ACHN (cell line): ENCODE measurements at places on chromosomes 1 and 21.

DNA sequence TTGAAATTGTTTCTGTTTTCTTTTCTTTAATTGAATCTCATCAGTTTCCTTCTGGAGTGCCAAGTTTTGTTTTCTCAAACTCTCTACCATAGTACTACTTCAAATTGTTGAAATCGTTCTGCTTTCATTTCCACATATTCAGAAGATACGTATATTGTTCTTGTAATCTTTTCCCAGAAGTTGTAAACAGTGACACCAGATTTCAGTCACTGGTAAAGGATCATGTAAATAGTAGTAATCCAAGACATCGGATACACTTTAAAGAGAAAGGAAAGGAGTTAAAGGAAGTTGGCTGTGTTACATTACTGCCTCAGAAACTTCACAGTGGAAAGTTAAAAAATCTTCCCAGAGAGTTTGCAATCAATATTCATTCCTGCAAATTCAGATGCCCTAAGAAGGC lies 67.5 kb downstream of the RGL1 start:
- DNase-seq, result no peak

GRCh38 chr1:86085741-86086409 lies 70.7 kb downstream of the COL24A1 start:
- DNase-seq, result no peak

DNA sequence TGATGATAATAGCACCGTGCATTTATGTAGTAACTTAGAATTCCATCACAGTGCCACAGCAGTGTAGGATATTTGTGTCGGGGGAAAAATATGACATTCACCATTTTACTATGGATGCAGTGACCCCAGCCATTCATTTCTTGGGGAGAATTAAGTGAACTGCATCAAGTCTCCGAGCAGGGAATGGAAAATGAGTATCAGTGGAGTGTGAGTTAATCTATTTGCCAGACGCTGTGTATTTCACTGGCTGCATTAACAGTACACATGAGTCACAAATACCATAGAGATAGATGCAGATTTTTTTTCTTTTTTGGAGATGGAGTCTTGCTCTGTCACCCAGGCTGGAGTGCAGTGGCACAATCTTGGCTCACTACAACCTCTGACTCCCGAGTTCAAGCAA lies 33.8 kb upstream of the SLC45A1 start:
- no peak for DNase-seq

- peak; percentile 33 for DNase-seq
Measured at GRCh38 chr1:21490774-21491487, 18.3 kb upstream of the ALPL start.

DNA sequence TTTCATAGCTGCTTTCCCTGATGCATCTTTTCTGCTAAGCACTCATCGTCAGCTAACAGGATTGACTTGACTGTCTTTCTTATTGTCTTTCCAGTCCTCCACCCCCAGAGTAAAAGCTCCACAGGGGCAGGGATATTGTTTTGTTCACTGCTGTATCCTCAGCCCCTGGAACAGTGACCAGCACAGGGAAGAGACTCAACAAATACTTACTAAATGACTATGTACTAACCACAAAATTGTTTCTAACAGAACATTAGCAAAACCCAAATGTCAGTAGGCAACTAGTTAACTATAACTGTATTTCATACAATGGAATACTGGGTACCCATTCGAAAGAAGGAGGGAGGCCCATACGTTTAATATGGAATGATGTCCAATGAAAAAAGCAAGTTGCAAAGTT lies 53.0 kb downstream of the BCAR3 start:
- no peak for DNase-seq

DNA sequence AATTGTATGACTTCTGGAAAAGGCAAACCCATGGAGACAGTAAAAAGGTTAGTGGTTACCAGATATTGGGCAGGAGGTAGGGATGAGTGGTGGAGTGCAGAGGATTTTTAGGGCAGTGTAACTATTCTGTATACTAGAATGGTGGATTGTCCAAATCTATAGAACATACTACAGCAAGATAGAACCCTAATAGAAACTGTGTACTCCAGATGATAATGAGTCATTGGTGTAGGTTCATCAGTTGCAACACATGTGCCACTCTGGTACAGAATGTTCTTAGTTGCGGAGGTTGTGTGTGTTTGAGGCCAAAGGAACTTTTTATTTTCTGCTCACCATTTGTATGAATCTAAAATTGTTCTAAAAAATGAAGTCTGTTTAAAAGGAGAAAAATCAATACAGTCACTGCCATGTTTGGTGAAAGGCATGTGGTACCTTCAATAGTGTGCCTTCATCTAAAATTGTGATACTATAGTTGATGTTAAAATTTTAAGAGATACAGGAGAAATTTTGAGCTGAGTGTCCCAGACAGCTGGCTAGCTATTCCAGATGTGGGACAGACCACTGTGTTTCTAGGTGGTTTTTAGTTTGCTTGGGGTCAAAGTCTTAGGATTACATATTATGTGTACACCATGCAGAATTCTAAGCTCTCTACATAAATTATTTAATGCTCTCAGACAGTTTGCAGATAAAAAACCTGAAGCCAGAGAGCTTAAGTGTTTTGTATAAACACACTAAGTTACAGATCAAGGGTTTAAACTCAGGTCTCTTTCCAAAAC lies 150.5 kb downstream of the RPS6KC1 start:
- DNase-seq, result no peak
